ENCODE measurements at places on chromosomes 6 and 20.
A peak's percentile ranks its signal among the peaks of the same experiment; 100 is the strongest.

GRCh38 chr20:50517817-50518154 is 7.6 kb downstream of the PTPN1 start:
- DNase-seq = no peak
- peaks cover 43% of the 10 kb centered on the region for H3K4me1 ChIP-seq
- no peaks in the 10 kb centered on the region for H3K27me3 ChIP-seq
- H3K27ac ChIP-seq = no peak overlapping the region
- H3K36me3 ChIP-seq = no peaks in the 10 kb centered on the region

DNA sequence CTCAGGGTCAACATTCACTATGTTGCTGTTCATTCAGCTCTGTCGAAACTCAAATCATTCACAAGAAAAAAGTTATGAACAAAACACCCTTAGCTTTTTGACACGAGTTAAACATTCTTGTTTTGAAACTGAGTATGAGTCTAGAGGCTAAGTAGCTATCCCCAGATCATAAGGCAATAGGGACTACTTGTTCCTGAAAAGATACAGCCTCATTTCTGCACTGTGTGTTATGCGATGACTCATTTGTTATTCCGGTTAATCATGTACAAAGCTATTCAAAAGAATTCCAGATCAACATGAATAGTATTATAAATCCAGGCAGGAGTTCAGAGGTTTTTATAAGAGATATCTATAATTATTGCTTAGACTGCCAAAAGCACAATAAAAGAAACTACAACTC is 908.0 kb downstream of the QKI start:
- no peak for DNase-seq
- H3K27ac ChIP-seq = no peak overlapping the region
- no peaks in the 10 kb centered on the region for H3K36me3 ChIP-seq
- H3K27me3 ChIP-seq = no peaks in the 10 kb centered on the region
- H3K4me1 ChIP-seq = no peaks in the 10 kb centered on the region
- H3K4me3 ChIP-seq = no peak overlapping the region

DNA sequence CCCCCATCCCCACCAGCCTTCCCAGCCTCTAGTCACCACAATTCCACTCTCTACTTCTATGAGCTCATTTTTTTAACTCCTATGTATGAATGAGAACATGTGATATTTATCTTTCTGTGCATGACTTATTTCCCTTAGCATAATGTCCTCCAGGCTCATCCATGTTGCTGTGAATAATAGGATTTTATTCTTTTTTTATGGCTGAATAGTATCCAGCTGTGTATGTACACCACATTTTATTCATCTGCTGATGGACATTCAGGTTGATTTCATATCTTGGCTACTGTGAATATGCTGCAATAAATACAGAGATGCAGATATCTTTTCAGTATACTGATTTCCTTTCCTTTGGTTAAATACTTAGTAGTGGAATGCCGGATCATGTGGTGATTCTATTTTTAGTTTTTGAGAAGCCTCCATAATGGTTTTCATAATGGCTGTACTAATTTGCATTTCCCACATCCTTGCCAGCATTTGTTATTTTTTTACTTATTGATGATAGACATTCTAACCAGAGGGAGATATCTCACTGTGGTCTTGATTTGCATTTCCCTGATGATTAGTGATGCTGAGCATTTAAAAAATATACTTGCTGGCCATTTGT is 194.9 kb downstream of the PACRG start:
- H3K27ac ChIP-seq = no peak overlapping the region
- H3K4me3 ChIP-seq = no peak overlapping the region

- no peaks in the 10 kb centered on the region for H3K27me3 ChIP-seq
- no peak for DNase-seq
- peaks cover 17% of the 10 kb centered on the region for H3K36me3 ChIP-seq
- H3K27ac ChIP-seq = no peak overlapping the region
These were observed 82.2 kb downstream of the RIN2 start for GRCh38 chr20:19840111-19840710.

- H3K4me3 ChIP-seq = no peak overlapping the region
- no peaks in the 10 kb centered on the region for H3K36me3 ChIP-seq
- H3K27ac ChIP-seq = no peak overlapping the region
- H3K4me1 ChIP-seq = no peaks in the 10 kb centered on the region
- DNase-seq = no peak
These were observed 18.4 kb upstream of the MMP24 start for GRCh38 chr20:35207950-35208611.

GRCh38 chr6:157013649-157014304 is 236.6 kb downstream of the ARID1B start:
- no peaks in the 10 kb centered on the region for H3K27me3 ChIP-seq

DNA sequence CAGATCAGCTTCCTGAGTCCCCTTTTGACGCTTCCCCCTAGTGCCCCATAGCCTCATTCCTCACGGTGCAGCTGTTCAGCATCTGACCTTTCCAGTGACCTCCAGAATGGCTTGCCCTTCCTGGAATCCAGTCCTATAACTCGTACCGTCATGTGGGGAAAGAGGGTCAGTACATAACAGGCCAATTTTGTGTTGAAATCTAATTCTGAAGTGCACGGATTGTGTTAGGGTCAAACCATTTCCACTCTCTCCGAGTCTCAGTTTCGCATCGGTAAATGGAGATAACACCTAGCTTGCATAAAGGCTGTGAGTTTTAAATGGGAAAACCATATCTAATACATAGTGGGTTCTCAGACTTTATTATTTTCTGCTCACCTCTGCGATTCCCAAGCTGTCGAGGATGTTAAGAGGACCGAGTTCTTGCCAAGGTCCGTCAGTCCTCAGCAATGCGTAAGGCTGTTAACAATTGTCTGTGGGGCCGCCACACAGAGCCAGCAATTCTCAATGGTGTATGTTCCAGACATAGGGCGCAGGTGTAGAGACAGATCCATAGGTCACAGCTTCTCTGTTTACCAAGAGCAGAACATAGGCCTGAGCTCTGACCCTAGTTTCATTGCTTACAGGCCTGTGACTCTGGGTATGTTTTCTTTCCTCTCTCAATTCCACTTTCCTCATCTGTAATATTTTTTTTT is 45.5 kb upstream of the CCR6 start:
- peaks cover 5% of the 10 kb centered on the region for H3K4me1 ChIP-seq
- H3K27me3 ChIP-seq = no peaks in the 10 kb centered on the region
- no peaks in the 10 kb centered on the region for H3K36me3 ChIP-seq
- no peak overlapping the region for H3K4me3 ChIP-seq

GRCh38 chr6:108650325-108650724 is 89.6 kb downstream of the FOXO3 start:
- H3K4me1 ChIP-seq = peaks cover 59% of the 10 kb centered on the region
- H3K4me3 ChIP-seq = no peak overlapping the region
- no peak for DNase-seq
- peaks cover 12% of the 10 kb centered on the region for H3K36me3 ChIP-seq
- H3K27me3 ChIP-seq = no peaks in the 10 kb centered on the region

DNA sequence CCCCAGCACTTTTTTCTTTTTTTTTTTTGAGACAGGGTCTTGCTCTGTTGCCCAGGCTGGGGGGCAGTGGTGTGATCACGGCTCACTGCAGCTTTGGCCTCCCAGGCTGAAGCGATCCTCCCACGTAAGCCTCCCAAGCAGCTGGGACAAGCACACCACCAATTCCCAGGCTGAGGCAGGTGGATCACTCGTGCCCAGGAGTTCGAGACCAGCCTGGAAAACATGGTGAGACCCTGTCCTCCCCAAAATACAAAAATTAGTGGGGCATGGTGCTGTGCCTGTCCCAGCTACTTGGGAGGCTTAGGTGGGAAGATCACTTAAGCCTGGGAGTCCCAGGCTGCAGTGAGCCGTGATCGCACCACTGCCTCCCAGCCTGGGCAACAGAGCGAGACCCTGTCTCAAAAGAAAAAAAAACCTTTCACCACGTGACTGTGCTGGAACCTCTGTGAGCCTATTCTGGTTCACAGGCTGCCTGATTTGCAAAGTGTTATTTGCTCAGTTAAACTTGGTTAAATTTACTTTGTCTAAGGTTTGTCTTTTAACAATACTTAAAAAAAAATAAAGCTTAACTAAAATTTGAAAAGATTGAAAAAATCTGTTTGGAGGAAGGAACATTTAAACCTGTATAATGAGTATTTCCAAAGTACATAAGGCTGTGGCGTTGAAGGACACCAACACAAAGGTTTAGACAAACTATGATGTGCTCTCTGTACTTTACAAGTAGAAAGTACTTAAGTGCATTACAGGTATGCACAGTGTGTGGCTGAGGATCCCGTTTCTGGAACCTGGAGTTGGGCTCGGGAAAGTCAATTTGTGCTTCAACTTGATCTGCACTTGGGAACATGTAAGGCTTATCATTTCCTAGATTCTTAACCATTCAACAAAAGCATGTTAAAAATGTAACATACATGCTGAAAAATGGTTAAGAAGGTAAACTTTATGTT is 55.0 kb downstream of the PPP1R3G start:
- no peaks in the 10 kb centered on the region for H3K27me3 ChIP-seq
- H3K36me3 ChIP-seq = peaks cover 5% of the 10 kb centered on the region

- no peak overlapping the region for H3K4me3 ChIP-seq
- no peaks in the 10 kb centered on the region for H3K27me3 ChIP-seq
- no peaks in the 10 kb centered on the region for H3K4me1 ChIP-seq
- no peak for DNase-seq
- H3K27ac ChIP-seq = no peak overlapping the region
These were observed 29.2 kb upstream of the CEP85L start for GRCh38 chr6:118680452-118681095.

GRCh38 chr20:63606686-63607085 is 20.2 kb downstream of the GMEB2 start:
- no peak overlapping the region for H3K27ac ChIP-seq
- DNase-seq = no peak
- H3K36me3 ChIP-seq = peaks cover 5% of the 10 kb centered on the region
- no peaks in the 10 kb centered on the region for H3K4me1 ChIP-seq

- H3K4me1 ChIP-seq = peaks cover 25% of the 10 kb centered on the region
- peak overlapping the region; percentile 31 for H3K27ac ChIP-seq
- H3K4me3 ChIP-seq = peak overlapping the region; percentile 96
- H3K27me3 ChIP-seq = peaks cover 10% of the 10 kb centered on the region
These were observed 1.6 kb upstream of the TOMM6 start for GRCh38 chr6:41785689-41786450.

- H3K36me3 ChIP-seq = peaks cover 21% of the 10 kb centered on the region
- no peak overlapping the region for H3K27ac ChIP-seq
- DNase-seq = no peak
- no peaks in the 10 kb centered on the region for H3K27me3 ChIP-seq
These were observed 59.3 kb downstream of the CD2AP start for GRCh38 chr6:47536816-47537401.

- H3K27me3 ChIP-seq = no peaks in the 10 kb centered on the region
- H3K36me3 ChIP-seq = no peaks in the 10 kb centered on the region
- DNase-seq = no peak
These were observed 280.8 kb downstream of the CENPW start for GRCh38 chr6:126620719-126621118.

GRCh38 chr6:21808551-21809242 is 215.1 kb downstream of the SOX4 start:
- peak overlapping the region; percentile 25 for H3K27ac ChIP-seq
- no peaks in the 10 kb centered on the region for H3K27me3 ChIP-seq
- DNase-seq = no peak
- H3K36me3 ChIP-seq = peaks cover 36% of the 10 kb centered on the region

DNA sequence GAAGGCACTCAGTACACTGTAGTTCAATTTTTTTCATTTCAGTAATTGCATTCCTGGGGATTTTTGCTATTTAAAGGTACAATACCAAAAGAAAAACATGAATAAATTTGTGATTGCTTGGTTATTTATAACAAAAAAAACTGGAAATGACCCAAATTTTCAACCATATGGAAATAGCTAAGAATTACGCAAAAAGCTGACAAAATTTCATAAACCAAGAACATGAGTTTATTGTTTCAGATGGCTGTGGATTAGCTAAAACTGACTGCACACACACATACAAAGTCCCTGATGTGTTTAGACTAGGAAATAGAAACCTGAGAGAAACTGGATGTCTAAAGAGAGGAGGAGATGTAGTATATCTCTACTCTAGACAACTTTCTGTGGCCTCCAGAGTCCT is 718.4 kb upstream of the CHD6 start:
- H3K4me1 ChIP-seq = no peaks in the 10 kb centered on the region
- H3K27ac ChIP-seq = no peak overlapping the region
- peaks cover 20% of the 10 kb centered on the region for H3K27me3 ChIP-seq
- no peak for DNase-seq
- H3K36me3 ChIP-seq = no peaks in the 10 kb centered on the region

- H3K4me1 ChIP-seq = peaks cover 13% of the 10 kb centered on the region
- no peak for DNase-seq
- H3K27ac ChIP-seq = peak overlapping the region; percentile 1
These were observed 24.2 kb downstream of the PRDM1 start for GRCh38 chr6:106110164-106110826.

GRCh38 chr6:169141671-169142537 is 111.7 kb downstream of the THBS2 start:
- peaks cover 8% of the 10 kb centered on the region for H3K27me3 ChIP-seq
- no peak for DNase-seq
- peaks cover 8% of the 10 kb centered on the region for H3K4me1 ChIP-seq
- H3K4me3 ChIP-seq = no peak overlapping the region

- no peak overlapping the region for H3K4me3 ChIP-seq
- H3K27me3 ChIP-seq = no peaks in the 10 kb centered on the region
- peaks cover 4% of the 10 kb centered on the region for H3K4me1 ChIP-seq
- peak; percentile 34 for DNase-seq
These were observed 61.6 kb downstream of the TTI1 start for GRCh38 chr20:37971561-37972127.

DNA sequence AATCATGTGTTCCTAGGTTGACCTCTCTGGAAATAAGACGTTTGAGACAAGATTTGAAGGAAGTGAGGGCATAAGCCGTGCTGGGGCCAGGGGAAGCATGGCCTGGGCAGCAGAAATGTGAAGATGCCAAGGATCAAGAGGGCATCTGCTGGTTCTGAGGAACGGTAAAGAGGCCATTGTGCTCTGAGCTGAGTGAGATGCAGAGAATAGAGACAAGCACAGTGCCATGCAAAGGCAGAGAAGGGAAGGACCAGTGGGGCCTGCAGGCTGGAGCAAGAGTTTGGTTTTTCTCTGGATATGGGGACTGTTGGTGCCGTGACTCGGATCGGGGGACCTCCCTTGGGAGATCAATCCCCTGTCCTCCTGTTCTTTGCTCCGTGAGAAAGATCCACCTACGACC is 50.8 kb downstream of the SMPDL3A start:
- H3K4me1 ChIP-seq = peaks cover 5% of the 10 kb centered on the region
- DNase-seq = no peak

GRCh38 chr6:125835221-125835744 is 44.5 kb downstream of the NCOA7 start:
- no peak for DNase-seq
- no peak overlapping the region for H3K4me3 ChIP-seq
- no peaks in the 10 kb centered on the region for H3K36me3 ChIP-seq

- DNase-seq = no peak
- H3K4me3 ChIP-seq = peak overlapping the region; percentile 61
- peaks cover 28% of the 10 kb centered on the region for H3K4me1 ChIP-seq
- H3K27me3 ChIP-seq = peaks cover 10% of the 10 kb centered on the region
These were observed 76.9 kb upstream of the TSHZ2 start for GRCh38 chr20:52895235-52895634.

DNA sequence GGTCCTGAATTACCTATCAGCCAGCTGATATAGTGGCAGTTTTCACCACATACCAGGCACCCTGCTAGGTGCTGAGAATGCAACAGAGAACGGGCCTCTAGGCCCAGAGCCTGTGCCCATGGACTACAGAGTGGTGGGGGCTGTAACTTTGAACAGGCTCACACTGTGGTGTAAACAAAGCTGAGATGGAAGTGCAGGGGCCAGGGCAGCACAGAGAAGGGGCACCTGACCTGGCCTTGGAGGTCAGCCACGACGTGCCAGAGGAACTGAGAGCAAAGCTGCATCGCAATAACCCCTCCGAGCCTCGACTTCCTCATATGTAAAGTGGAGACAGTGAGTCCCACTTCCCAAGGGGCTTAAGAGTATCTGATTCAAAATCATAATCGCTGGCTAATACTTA is 105.8 kb downstream of the MAFB start:
- no peaks in the 10 kb centered on the region for H3K4me1 ChIP-seq
- no peak for DNase-seq
- H3K36me3 ChIP-seq = no peaks in the 10 kb centered on the region
- no peak overlapping the region for H3K27ac ChIP-seq
- peaks cover 5% of the 10 kb centered on the region for H3K27me3 ChIP-seq
